ENCODE measurements at places on chromosomes 5 and 9. TPM values are rescaled to one million over a fixed set of nuclear protein-coding genes. Genes with fewer than 3 reads are reported as not detected.

The PCDHB9 gene
- polyA plus RNA-seq = 4.3 TPM

DNA sequence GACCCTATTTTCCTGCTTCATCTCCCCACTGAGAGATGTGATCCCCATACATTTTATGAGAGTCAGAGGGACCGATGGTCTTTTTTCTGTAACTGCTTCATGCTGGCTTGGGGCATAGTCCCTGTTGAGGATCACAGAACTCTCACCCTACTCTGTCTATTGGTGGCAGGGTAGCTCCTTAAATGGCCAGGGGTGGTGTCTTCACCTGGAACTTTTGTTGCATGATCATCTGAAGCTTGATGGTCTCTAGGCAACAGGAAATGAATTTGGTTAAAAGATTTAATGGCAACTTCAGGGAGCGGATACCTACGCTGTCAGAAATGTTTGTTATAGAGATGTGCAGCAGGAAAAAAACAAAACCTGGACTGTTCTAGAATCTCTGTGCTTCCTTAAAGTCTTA, 87.0 kb upstream of the GLIS3 start:
- no peak for DNase-seq

DNA sequence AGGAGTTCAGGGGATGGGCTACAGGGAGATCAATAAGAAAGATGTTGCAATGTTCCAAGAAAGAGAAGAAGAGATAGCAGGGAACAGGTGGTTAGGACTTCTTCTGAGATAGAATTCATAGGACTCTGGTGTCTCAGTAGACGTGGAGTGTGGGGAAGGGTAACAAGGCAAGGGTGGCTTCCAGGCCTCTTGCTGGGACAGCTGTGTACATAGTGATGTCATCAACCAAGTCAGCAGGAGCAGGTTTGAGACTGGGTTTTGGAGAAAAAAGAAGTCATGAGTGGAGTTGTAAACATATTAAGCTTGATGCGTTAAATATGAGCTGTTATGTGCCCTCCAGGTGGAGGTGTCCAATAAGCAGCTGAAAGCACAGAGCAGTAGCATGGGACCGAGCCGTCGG, 211.8 kb upstream of the RASEF start:
- no peak for DNase-seq

The GFI1B gene
- 0.70 TPM for polyA plus RNA-seq

The MRPL41 gene
- polyA plus RNA-seq = 24.0 TPM

DNA sequence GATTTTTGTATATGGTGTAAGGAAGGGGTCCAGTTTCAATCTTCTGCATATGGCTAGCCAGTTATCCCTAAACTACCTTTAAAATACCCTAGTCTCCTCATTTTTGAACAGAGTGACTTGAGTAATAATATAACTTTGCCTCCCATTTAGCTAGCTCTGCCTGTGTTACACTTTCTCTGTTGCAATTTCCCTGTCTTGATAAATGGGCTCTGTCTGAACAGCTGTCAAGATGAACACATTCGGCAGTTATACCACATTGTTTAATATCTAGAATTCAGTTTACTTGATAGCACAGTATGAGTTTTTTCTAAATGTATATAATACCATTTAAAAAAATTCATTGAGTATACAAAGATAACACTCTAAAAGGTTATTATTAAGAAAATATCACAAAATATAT, 562.9 kb upstream of the FTMT start:
- no peak for DNase-seq

The MAMDC2 gene
- polyA plus RNA-seq = 5.7 TPM

- DNase-seq = no peak
These were observed 511 bp downstream of the SEMA5A start for GRCh38 chr5:9545136-9545991.

DNA sequence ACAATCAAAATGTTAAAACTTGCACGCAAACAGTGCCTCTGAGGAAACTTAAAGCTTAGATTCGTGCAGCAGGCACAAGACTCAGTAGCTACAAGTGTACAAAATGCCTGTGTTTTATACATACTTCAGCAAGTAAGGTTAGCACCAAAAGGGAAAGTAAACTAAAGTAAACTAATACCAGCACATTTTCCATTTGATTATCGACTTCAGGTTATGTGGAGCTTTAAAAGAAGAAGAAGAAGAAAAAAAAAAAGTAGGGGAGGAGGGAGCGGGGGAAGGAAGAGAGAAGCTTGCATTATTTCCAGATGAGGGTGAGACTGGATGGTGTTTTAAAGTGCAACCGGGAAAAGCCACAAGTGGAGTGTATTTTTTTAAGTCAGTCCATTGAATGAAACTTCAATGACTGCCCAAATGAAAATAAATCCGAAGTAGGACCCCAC, 596 bp upstream of the ADAMTS6 start:
- peak; percentile 19 for DNase-seq

DNA sequence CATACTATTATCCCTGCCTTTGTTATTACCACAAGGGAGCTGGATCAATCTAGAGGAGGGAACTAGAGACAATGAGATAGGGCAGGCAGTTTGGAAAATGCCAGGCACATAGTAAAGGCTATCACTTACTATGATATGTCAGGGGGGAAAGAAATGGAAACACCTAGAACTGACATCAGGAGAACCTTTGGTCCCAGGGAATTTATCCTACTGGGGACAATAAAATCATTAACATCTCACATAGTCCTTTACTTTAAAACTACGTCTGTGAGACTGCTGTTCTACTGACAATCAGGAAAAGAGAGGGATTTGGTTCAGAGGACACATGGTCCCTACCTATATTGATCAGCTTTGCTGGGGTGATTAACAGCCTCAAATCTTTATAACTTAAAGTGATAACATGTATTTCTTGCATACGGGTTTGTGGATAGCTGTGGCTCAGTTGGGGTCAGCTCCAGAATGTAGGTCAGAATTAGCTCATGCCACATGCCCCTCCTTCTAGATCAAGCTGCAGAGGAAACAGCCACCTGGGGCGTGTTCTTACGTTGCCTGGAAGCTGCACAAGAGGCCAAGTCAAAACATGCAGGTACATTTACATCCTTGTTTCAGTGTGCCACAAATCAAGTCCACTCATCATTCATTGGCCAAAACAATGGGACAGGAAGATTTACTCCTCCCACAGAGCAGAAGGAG, 43.9 kb upstream of the ALDOB start:
- DNase-seq = no peak

DNA sequence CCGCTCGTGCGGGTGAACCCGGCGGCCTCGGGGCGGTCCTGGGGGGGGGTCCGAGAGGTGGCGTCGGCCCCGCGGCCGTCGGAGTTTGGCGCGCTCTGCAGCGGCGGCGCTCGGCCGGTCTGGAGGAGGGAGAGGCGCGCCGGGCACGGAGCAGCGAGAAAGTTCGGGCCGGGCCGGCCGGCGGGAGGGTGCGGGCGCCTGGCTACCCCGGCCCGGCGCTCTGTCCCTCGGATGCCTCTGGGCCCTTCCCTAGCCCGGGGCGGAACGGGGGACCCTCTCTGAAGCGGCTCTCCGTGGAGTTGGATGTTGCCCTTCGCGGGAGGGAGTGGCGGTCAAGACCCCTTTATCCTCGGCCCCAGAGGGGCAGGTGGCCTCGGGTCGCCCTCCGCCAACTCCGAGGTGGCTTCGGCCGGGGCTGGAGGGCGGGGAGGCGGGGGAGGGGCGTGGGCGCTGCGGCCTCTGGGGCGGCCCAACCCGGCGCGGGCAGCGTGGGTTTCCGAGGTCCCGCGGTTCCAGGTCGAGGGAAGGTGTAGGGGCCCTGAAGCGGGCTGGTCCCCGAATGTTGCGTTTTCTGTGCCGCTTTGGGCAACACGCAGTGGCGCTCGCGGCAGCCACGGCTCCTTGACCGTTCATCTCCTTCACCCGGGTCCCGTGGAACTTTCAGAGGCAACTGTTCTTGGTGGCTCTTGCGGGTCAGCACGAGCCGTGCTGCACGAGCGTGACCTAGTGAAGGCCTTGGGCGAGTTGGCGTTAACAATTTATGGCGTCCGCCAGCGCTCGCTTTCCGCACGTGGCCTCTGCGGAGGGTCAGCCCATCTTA, 290.5 kb downstream of the DOCK8 start:
- DNase-seq = no peak

The FOXD4L3 gene
- polyA plus RNA-seq = 0.07 TPM

DNA sequence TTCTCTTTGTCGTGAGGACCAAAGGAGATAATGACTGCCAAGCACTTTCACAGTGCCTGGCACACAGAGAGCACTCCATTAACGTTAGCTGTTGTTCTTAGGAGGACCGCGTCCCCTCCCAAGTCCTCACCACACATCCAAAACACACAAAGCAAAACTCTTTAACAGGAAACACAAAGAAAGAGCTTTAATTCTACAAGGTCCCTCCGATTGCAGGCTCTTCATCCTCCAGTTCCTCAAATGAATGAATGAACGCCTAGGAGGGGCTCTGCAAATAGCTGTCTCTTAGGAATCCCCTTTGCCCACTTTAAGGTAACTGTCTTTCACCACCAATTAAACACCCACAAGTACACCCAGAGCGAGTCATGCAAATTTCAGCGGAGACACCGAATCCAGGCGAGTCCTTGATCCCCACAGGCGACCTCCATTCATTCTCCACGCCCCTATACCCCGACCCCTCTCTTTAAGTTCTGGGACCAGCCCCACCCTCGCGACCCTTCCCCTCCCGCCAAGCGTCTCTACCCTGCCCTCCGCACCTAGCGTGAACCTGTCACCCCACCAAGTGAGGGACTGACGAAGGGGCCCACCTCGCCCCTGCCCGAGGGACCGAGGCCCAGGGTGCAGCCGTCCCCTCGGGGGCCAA, 644 bp downstream of the TSC1 start:
- no peak for DNase-seq

DNA sequence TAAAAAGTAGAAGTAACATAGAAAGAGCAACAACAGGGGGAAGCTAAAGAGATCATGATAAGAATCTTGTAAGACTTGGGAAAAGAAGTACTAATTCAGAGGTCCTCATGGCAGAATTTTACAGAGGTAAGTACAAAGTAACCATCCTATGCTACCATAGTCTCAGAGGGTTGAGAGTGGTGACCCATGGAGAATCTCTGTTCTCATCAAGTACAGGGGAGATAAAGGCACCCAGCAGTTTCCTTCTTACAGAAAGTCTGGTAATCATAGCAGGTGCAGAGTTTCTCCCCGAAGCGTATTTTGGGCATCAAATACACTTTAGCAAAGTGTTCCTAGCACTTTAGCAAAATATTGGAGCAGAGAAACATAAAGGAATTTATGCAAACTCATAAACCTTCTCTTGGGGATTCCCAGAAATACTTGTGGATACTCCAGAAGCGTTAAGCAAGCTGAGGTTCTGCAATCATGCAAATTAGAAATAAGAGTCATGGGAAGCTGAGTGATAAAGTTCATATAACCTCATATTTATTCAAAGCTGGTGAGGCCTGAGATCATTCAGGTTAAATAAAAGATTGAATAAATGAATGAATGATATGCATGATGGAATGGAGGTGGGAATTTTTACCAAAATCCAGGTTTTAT, 101.0 kb upstream of the SMC2 start:
- DNase-seq = no peak

GRCh38 chr5:132746954-132747615, at the start of gene CCNI2:
Gene CCNI2, plus strand, starts transcription at chr5:132747426. Its CDS starts 70 bp downstream, at chr5:132747496.
- no peak for DNase-seq

DNA sequence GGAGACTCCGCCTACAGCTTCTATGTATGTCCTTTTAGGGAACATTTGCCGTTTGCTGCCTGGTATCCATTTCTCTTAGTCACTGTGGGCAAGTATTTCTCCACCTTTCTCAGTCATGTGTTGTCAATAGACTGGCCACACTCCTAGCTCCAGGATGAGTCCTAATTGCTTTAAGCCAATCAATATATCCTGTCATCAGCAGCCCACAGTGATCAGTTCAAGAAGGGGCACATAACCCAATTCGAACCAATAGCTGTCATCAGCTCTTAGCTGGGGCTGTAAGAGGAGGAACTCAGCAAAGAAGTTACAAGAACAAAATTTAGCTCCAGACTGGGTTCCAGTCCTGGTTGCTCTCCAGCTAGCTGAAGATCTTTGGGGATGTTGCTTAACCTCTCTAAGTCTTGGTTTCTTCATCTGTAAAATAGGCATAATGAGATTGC, 70.7 kb upstream of the MAN2A1 start:
- no peak for DNase-seq

- no peak for DNase-seq
These were observed 30.0 kb downstream of the OXCT1 start for GRCh38 chr5:41840251-41840650.

The NUTM2G gene
- 4.0 TPM for polyA plus RNA-seq

DNA sequence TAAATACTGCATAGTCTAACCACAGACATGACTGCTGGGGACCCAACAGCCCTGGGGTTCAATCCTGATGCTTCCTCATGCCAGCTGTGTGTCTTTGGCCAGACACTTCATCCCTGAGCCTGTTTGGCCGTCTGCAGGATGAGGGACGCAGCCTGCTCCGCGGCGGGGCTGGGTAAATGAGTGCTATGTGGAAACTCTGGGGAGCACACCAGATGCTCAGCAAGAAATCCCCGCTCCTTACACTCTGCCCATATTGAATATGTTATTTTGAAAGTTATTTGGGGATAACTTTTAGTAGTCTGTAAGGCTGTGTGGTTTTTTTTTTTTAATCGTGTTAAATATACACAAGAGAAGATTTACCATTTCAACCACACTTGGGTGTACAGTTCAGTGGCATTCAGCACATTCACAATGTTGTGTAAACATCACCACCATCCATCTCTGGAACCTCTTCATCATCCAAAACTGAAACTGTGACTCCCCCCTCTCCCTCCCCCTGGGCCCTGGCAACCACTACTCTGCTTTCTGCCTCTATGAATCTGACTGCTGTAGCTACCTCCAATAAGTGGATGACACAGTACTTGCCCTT, 42.7 kb downstream of the SH3PXD2B start:
- no peak for DNase-seq

- no peak for DNase-seq
These were observed 73.3 kb downstream of the NNT start for GRCh38 chr5:43676083-43676840.

The TMEM215 gene
- 0.14 TPM for polyA plus RNA-seq

The C5 gene
- 14.3 TPM for polyA plus RNA-seq

The SELENOP gene
- 466 TPM for polyA plus RNA-seq

The PALM2AKAP2 gene
- 11.0 TPM for polyA plus RNA-seq

DNA sequence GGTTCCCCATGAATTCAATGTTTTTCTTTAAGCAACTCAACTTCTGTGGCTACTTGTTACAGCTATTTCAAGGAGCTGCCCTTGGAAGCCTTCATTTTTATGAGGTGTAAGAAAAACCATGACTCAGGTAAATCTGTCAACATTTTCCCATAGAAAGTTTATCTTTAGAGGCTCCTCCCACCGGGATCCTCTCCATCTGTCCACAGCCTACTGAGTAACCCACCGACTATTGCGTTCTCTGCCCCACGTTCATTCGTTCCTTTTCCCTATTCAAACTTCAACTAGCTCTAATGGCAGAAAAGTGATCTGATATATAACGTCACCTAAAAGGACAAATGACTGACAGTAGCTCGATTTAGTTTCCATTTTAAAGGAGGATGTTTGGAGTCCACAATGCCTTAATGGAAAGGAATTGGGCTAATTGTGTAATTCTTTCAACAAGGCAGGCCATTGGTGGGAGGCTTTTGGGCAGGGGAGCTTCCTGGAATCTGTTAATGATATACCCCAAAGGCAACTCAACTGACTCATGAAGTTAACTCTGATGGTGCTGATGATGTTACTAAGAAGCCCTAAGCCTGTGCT, 29.3 kb upstream of the NR3C1 start:
- no peak for DNase-seq

The CTNND2 gene
- 2.4 TPM for polyA plus RNA-seq

Data from renal cortex interstitium (tissue), 15 donors.